CD4-positive, alpha-beta T cell treated with Interferon alpha-2 for 1 hour (primary cell): ENCODE measurements at places on chromosomes 5 and 9.

DNA sequence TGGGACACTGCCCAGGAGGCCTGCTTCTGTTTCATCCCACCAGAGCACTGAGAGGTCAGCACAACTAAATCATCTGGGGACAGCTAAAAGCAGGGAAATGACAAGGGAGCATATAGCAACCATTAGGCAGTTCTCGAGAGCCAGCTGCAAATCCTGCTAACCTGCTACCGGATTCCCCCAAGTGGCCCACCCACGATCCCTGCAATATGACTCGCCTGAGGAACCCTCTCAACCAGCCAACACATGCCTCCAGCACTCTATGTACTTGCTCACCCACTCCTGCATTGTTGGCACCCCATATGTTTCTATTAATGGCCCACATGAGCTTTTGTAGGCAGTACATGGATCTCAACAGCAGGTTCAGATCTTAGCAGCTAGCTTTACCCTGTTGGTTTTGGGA, 326.0 kb downstream of the GABRG2 start:
- DNase-seq, result no peak

DNA sequence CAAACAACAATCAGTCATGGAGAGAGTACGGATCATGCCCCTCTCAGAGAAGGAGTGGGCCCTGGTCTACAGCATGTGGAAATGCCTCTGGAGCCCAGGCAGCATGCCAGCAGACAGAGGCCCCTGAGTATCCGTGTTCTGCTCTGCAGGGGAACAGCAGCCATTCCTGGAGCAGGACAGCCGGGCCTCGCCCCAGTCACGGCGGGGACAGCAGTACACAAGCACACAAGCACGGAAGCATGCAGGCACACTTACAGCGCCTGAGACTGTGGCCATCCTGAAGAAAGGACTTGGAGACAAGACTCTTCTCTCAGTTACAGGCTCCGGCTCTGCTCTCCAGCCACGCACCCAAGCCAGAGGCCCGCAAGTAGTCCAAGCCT, 102.6 kb upstream of the ALDH1B1 start:
- DNase-seq, result no peak

DNA sequence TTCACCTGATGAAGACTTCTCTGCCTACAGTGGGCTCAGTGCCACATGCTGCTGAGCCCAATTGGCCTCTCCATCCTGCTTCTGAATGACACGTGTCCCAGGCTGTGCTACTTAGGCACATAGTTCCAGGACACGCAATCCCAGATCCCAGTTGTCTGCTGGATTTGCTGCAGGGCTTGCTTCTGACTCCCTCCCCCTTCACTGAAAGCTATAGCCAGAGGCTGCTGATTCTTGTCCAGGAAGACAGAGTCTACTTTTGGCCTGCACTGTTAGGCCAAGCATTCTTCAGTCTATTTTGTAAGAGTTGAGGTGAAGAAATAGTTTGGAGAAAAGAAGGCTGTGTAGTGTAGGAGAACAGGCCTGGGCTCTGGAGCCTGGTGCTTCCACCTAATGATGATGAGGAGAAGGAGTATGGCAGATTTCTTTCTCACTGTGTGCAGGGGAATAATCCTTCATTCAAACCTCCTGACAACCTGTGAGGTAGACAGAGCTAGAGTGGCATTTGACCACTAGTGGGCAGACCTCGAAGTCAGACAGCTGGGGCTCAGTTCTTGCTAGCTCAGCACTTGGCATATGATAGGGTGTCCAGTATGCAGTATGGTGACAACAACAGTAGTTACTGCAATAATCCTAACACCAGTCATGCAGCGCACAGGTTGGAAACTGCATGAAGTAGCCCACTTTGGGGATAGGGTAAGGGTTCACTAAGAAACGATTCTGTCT, 19.5 kb upstream of the ASPN start:
- no peak for DNase-seq

- DNase-seq, result peak; percentile 15
Measured at GRCh38 chr5:157740229-157740610, 3.3 kb upstream of the LSM11 start.
